Thyroid gland (tissue), 4 donors: ENCODE measurements at places on chromosomes 12 and 14. TPM values are rescaled to one million over a fixed set of nuclear protein-coding genes. Genes with fewer than 3 reads are reported as not detected.

RDH11 gene
- total RNA-seq: 112 TPM

KRT85 gene
- total RNA-seq: not detected

DDX11 gene
- 9.6 TPM for total RNA-seq

ADAM21 gene
- total RNA-seq: not detected

HSPB8 gene
- total RNA-seq: 56.6 TPM

DNA sequence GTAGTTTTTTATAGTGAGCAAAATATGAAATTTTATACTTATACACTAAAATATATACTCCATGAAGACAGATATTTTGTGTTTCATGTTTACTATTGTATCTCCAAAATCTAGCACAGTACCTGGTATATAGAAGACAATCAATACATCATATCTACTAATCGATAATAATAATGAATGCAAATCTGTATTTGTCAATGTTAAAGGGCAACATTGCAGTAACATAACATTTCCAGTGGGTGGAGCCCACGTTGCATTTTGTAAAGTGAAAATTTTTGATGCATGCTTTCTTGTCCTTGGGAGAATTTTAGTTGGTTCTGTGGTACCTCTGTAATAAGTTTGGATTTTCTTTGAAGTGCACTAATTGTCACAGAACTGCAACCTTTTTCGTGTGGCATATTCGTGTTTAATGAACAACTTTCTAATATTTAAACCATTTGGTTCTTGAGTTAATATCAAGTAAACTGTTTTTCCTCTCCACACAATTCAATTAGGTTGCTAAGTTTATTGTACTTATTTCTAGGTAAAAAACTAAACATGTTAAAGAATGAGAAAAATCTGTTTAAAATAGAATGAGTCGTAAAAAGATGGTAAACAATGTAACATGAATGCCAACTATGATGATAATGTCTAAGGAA is 47.4 kb downstream of the AVPR1A start:
- no peak overlapping the region for H3K4me3 ChIP-seq
- no peaks in the 10 kb centered on the region for H3K27me3 ChIP-seq
- no peaks in the 10 kb centered on the region for H3K4me1 ChIP-seq
- DNase-seq: peak; percentile 14
- no peaks in the 10 kb centered on the region for H3K36me3 ChIP-seq
- no peak overlapping the region for H3K27ac ChIP-seq

GRCh38 chr12:80364056-80364455 is 80.0 kb upstream of the PTPRQ start:
- H3K4me3 ChIP-seq: no peak overlapping the region
- no peak for DNase-seq
- H3K4me1 ChIP-seq: no peaks in the 10 kb centered on the region
- H3K27ac ChIP-seq: no peak overlapping the region

- no peak overlapping the region for H3K4me3 ChIP-seq
- H3K4me1 ChIP-seq: no peaks in the 10 kb centered on the region
- H3K27ac ChIP-seq: no peak overlapping the region
Observed at GRCh38 chr14:101494826-101495225, 66.5 kb upstream of the DIO3 start.

GRCh38 chr14:75433631-75434071 is 5.8 kb downstream of the JDP2 start:
- H3K36me3 ChIP-seq: peaks cover 6% of the 10 kb centered on the region
- no peak overlapping the region for H3K4me3 ChIP-seq
- DNase-seq: no peak

DNA sequence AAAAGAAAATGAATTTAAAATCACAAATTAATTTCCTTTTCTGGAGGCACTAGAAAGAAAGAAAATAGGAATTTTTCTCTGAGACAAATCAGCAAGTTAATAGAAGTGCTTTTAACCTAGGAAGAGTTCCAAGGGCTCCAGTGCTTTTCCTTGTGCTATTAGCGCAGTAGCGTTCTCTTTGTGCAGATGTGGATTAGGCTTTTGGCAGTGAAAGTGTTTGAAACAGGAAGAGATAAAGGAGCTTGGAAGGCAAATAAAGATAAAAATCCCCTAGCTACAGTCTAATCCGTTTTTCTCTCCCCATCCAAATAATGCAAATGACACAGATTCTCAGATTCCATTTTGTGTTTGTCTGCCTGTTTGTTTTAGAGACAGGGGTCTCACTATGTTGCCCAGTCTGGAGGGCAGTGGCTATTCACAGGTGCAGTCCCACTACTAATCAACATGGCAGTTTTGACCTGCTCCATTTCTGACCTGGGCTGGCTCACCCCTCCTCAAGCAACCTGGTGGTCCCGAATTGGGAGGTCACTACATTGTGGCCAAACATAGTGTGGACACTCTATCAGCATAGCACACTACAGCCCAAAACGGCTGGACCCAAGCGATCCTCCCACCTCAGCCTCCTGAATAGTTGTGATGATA is 166.1 kb downstream of the PAWR start:
- no peak overlapping the region for H3K4me3 ChIP-seq
- DNase-seq: no peak
- no peaks in the 10 kb centered on the region for H3K4me1 ChIP-seq
- H3K27me3 ChIP-seq: no peaks in the 10 kb centered on the region

DNA sequence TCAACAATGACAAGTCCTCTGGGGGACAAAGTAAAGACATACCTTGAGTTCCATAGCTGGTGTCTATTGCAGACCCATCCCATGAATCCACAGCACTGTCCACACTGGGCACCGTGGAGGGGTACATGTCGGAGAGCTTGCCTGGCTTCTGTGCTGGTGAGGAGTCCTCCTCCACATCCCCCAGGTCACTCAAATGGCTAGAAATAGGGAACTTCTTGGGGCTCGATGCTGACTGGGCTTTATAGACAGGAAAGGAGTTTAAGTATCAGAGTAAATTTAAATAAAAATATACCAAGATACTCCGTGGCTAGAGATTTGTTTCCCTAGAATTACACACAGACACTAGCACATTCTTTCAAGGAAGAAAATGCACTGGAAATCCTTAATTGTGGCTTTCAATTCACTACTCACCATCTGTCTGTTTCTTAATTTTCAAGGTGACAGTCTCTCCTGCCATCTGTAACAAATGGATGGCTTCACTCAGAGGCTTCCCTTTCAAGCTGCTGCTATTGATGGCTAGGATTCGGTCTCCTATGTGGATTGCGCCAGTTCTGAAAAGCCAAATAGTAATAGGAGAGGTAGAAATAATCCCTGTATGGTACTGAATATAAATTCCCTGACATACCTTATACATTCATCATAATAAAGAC is 90.1 kb downstream of the HELB start:
- H3K27me3 ChIP-seq: no peaks in the 10 kb centered on the region
- H3K27ac ChIP-seq: no peak overlapping the region
- DNase-seq: no peak
- H3K36me3 ChIP-seq: no peaks in the 10 kb centered on the region

DNA sequence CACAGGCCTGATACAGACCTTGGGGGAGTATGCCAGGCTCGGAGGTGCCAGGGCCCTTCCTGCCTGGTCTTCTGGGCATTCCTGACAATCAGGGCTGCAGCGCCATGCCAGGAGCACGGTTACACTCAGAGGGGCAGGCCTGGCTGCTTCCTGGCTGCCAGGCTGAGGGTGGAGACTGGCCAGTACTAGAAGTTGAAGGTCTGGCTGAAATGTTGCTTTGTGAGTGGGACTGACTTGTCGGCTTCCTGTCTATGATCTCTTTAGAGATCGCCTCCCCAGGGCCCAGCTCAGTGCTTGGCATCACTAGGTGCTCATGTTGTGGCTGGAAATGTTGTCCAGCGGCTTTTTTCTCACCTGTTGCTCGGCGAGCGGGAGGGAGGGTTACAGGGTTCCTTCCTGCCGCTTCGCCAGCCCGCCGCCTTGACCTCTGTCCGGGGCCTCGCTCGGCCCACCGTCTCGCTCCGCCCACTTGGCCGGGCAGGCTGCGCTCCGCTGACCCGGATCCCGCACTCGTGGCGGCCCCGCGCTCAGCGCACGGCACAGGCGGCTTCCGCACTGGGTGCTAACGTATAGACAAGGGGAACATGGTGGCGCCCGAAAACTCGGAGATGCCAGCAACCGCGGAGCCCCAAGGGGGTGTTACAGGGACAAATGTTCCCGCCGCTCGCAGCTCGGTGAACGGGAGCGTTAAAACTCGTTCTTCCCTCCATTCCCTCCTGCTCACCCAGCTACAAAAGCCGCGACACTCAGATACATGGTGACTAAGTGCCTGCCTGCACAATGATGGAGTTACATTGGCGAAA is 32.6 kb downstream of the PAPLN start:
- peak; percentile 81 for DNase-seq
- H3K36me3 ChIP-seq: peaks cover 13% of the 10 kb centered on the region
- H3K27ac ChIP-seq: peak overlapping the region; percentile 75
- H3K4me1 ChIP-seq: peaks cover 8% of the 10 kb centered on the region

GRCh38 chr14:33376510-33376909 is 437.8 kb downstream of the NPAS3 start:
- no peak overlapping the region for H3K27ac ChIP-seq
- no peak overlapping the region for H3K4me3 ChIP-seq
- H3K27me3 ChIP-seq: no peaks in the 10 kb centered on the region
- no peak for DNase-seq
- H3K36me3 ChIP-seq: no peaks in the 10 kb centered on the region

GRCh38 chr12:95593266-95593871 is 42.1 kb upstream of the USP44 start:
- H3K36me3 ChIP-seq: no peaks in the 10 kb centered on the region
- no peak overlapping the region for H3K27ac ChIP-seq
- no peaks in the 10 kb centered on the region for H3K27me3 ChIP-seq
- no peaks in the 10 kb centered on the region for H3K4me1 ChIP-seq
- H3K4me3 ChIP-seq: no peak overlapping the region

DNA sequence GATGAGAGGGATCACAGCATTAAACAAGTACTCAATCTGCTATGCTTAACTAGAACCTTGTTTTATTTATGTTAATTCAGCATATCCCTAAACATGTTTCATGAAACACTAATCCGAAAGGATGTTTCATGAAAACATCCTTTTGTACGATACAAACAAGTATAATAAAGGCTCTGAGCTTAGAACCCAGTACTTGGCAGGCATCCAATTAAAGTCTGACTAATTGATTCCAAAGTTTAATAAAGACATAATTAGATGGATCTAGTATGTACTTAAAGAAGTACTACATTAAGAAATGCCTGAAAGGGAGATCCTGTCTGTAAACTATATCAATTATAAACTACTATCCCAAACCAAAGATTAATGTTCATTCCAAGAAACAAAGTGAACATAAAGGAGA is 51.8 kb downstream of the SCAF11 start:
- no peak for DNase-seq
- H3K4me3 ChIP-seq: no peak overlapping the region
- H3K36me3 ChIP-seq: no peaks in the 10 kb centered on the region
- no peaks in the 10 kb centered on the region for H3K27me3 ChIP-seq

DNA sequence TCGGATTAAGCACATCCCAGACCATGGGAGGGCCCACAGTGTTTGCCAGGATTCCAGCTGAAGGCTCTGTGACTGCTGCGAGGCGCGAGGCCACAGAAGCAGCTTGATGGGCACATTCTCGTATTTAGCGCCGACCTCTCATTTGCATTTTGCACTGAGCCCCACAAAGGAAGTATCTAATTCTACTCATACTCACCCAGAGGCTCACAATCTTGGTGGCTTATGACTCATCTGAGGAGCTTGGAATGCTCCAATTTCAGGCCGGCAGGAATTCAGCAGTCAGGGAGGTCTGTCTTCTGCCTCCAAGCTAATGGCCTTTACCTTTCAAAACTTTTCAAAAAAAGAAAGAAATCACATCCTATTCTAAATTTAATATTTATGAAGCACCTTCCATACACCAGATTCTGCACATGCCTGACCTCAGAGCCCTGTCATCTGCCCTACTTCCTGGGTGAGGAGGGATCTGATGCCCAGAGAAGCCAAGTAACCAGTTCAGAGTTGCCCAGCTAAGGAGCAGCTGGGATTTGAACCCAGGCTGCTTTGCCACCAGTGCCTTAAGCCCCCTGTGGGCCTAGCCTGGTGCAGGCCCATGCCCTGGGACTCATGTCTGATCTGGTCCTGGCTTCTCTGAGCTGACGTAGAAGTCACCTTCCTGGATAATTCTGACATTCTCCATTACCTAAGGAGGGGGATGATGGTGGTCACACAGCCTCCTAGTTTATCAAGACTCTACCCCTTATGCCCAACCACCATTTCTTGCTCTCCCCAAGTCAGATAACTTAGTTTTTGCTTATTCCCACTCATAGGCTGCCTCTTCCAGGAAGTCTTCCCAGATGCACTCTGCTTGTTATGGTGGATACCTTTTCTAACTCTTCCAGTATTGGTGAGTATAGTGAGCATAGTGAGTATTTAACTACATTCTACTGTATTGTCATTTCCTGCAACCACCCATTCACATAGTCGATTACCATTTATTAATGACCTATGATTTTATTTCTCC is 198.9 kb downstream of the RBM19 start:
- DNase-seq: no peak
- H3K27me3 ChIP-seq: no peaks in the 10 kb centered on the region
- no peak overlapping the region for H3K4me3 ChIP-seq
- H3K36me3 ChIP-seq: no peaks in the 10 kb centered on the region
- no peaks in the 10 kb centered on the region for H3K4me1 ChIP-seq

DNA sequence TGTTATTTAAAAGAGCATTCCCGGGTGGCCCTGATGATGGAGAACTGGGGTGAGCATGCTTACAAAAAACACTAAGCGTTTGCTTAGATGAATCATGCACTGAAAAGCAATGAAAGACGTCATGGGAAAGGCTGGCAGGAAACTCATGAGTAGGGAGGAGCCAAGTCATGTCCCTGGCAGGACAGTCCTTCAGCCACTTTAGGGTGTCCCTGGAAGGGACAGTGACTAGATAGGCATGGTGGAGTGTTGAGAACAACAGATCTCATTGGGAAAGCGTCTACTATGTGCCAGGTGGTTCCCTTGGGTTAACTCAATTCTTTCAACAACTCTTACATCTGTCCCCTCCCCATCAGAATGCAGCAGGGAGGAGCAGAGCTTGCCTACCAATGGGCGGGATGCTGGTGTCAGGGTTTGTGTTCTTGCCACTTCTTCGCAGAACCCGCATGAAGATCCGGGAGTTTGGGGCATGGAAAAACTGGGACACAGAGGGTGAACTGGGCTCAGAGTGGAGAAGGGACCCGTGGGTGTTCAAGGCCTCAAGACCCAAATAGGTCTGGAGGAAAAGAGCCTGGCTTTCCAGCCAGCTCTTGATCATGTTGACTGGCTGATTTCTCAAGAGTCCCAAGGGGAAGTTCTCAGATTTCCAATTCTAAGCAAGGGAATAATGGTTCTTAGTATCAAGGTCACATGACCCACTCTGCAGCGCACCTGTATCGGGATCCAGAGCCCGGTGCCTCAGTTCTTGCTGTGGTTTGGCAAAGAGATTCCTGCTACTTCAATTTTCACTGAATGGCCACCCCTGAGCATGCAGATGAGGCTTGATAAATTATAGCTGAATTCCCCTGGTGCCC is 653.9 kb upstream of the TBX3 start:
- H3K27ac ChIP-seq: peak overlapping the region; percentile 66
- H3K4me3 ChIP-seq: no peak overlapping the region
- DNase-seq: peak; percentile 15
- H3K27me3 ChIP-seq: no peaks in the 10 kb centered on the region
- H3K4me1 ChIP-seq: no peaks in the 10 kb centered on the region

DNA sequence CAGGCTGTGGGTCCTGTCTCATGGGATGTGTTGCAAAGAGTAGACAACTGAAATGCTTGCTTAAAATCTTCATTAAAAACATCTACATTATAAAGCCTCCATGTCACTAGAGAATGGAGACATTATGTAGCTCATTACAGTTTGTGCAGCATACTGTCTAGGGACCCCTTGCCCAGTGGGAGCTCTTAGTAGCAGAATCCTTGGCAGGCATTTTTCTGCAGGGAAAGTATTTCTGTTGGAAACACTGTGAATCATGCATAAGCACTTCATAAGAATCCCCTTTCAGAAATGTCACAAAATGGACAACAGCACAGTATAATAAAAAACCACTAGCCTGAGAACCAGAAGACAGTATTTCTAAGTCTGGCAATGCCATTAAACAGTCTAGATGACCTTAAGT is 174.3 kb downstream of the MGAT4C start:
- no peaks in the 10 kb centered on the region for H3K27me3 ChIP-seq
- no peaks in the 10 kb centered on the region for H3K36me3 ChIP-seq
- no peak for DNase-seq
